ENCODE measurements at places on chromosomes 7 and 10.

DNA sequence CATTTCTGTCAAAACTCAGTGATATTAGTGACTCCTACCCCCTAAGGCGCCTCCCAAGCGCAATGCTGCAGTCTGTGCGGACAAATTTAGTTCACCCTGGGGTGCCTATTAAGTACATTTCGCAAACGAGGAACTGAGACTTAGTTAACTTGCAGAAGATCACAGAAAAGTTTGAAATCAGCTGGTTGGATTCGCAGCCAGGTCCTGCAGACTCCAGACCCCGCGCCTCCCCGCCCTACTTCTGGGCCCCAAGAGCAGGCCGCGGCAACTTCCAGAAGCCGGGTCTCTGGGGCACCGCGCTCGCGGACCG lies 588 bp downstream of the CYREN start:
- DNase-seq = no peak

DNA sequence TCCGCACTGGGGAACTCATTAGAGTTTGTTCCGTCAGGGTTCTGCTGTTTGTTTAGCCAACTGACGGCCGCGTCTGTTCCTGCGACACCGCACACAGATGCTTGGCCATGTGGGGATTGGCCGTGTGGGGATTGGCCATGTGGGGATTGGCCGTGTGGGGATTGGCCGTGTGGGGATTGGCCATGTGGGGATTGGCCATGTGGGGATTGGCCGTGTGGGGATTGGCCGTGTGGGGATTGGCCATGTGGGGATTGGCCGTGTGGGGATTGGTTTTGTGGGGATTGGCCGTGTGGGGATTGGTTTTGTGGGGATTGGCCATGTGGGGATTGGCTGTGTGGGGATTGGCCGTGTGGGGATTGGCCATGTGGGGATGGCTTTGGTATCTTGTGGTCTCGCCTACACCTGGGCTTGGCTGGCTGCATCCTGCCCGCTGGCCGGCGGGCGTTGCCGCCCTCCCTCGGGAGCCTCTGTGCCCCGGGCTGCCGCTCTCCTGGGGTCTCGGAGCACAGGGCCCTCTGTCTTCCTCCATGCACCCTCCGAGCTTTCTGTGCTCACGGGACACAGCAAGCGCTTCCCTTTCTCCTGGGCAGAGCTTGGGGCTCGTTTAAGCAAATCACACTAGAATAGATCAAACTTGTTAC lies 62.5 kb downstream of the NKX6-2 start:
- DNase-seq = no peak

GRCh38 chr7:12619461-12620069 lies 49.0 kb downstream of the SCIN start:
- no peak for DNase-seq

- DNase-seq = no peak
These were observed 33.3 kb downstream of the A1CF start for GRCh38 chr10:50851884-50852671.

- DNase-seq = no peak
These were observed 19.6 kb downstream of the CABCOCO1 start for GRCh38 chr10:61682323-61682722.

- DNase-seq = no peak
These were observed 243.0 kb upstream of the KLF6 start for GRCh38 chr10:4028027-4028471.

GRCh38 chr7:55484241-55484640 lies 88.1 kb downstream of the VOPP1 start:
- no peak for DNase-seq

- no peak for DNase-seq
These were observed 1033.8 kb upstream of the AUTS2 start for GRCh38 chr7:68564306-68565135.

DNA sequence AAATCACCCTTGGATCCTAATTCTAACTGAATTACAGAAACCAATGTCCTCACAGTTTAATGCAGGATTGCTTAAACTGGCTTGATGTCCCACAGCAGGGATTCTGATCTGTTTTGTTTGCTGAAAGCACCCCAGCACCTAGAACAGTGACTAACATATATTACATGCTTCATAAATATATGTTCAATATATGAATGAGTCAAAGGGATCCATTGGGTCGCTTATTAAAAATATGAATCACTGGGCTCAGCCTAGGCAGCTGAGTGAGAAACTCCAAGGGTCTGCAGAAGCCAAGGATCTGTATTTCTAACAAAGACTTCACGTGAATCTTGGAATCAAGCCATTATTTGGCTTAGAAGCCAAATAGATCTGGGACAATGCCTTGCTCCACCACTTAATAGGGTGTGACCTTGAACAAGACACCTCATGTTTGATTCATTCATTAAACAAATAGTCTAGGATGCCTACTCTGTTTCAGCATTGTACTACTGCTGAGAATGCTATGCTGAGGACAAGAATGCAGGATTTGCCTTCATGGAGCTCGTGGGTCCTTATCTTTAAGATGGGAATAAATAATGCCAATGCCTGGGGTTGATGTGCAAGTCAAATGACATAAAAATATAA lies 103.4 kb upstream of the DLX6 start:
- no peak for DNase-seq

DNA sequence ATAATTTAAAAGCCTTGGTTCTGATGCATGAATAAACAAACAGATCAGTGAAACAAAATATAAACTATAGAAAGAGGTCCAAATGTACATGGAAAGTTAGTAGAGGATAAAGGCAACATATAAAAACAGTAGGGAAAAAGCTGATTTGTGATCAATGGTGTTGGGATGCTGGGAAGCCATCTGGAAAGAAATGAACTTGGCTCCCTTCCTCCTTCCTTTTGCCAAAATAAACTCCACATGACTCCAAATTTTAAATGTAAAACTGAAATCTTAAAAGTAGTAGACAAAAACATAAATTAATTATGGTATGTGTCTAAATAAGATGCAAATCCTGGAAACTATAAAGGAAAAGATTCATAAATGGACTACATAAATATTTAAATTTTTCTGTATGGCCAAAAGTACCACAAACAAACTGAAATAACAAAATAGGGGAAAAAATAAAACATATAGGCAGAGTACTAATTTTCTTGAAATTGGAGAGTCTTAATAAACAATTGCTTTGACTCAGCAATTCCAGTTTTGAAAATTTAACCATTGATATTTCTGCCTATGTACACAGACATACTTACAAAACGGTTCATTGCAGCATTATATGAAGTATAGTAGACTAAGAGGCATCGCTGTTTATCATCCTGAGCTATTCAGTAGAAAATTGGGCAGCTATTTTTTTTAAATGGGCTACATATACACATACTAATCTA lies 77.0 kb upstream of the TRIM24 start:
- DNase-seq = no peak

DNA sequence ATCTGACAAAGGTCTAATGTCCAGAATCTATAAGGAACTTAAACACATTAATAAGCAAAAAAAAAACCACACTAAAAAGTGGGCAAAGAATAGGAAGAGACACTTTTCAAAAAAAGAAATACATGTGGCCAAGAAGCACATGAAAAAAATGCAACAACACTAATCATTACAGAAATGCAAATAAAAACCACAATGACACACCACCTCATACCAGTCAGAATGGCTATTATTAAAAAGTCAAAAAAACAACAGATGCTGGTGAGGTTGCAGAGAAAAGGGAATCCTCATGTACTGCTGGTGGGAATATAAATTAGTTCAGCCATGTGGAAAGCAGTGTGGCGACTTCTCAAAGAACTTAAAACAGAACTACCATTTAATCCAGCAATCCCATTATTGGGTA lies 119.0 kb downstream of the LMBR1 start:
- DNase-seq = no peak

DNA sequence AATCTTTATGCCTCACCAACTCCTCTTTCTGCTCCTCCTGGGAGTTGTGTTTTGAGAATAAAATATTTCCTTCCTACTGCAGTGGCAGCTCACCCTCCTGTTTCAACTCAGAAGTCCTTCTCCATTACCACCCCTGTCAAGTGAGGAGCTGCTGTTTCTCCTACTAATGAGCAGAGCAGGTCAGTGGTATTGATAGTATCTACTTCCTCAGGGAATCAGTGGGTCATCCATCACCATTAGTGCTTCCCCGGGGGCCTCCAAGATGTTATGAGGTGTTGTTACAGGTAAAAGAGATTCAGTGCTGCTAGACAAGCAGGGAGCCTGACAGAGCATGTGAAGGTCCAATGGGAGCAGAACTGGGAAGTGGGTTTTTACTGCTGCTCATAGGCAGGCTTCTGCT lies 795.2 kb downstream of the REEP3 start:
- DNase-seq = no peak

DNA sequence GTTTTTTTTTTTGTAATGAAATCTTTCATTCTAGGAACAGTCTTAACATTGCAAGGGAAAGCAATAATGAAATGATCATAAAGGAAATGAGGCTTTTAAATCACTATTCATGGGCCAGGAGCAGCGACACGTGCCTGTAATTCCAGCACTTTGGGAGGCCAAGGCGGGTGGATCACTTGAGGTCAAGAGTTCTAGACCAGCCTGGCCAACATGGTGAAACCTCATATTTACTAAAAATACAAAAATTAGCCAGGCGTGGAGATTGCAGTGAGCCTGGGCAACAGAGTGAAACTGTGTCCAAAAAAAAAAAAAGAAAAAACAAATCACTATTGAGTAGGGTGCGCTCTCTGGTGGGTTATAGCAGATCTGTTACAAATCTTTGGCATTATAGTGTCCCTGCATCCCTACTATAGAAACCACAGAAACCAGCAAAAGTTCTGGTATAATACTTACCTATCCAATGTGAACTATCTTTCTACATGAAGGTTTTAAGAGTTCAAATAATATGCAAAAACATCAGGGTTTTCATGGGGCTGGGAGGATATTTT lies 72.1 kb downstream of the GLI3 start:
- no peak for DNase-seq

DNA sequence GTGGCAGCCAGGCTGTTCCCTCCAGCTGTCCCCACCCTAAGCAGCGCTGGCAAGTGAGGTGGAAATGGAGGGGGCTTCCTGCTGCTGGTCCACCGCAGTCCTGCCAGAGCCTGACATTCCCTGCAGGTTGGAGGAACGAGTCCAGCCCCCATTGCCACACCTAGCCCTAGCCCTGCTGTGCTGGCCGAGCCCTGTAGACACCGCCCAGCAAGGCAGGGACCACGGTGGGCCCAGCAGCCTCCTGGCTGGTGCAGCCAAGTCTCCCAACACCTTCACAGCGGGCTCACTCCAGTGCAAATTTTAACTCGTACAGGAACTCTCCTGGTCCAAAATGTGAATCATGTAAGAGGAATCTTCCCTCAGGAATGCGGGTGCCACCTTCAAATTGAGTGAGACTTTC lies 116.3 kb downstream of the PAXIP1 start:
- no peak for DNase-seq

GRCh38 chr7:147485660-147486210 lies 1104.8 kb upstream of the C7orf33 start:
- DNase-seq = no peak

DNA sequence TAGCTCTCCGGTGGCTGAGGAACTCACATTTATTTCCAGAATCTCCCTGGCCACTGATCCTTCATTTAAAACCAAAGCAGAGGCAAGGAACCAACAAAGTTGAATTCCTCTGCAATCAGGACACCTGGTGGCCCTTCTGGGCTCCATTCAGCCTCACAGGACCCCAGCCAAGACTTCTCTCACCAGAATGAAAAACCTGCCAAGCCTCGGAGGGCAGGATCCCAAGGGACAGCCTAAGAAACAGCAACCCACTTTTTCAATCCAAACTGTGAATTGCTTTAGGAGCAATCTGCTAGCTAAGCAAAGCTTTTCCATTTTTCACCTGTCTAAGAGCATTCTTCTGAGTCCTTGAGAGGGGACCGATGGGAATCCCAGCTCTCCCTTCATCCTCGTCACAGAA lies 34.6 kb downstream of the OAT start:
- no peak for DNase-seq

- no peak for DNase-seq
These were observed 15.4 kb downstream of the AQP1 start for GRCh38 chr7:30927040-30927439.

DNA sequence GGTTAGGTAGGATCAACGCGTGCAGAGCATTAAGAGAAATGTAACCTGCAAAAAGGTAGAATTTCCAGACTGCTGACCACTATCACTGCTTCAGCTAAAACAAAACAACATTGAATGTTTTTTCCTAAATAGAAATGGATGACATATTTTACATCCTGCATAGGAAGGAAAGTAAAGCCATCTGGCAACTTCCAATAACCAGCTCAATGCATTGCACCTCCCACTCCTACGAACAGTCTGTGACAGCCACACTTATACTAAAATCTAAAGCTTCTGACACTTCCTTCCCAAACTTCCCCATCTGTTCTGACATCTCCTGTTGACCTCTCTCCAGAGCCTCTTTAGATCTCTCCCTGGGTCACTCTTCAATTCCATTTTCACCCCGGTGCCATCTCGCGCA lies 47.1 kb downstream of the NRCAM start:
- DNase-seq = no peak
